ENCODE measurements at places on chromosomes 13 and 19. TPM values are rescaled to one million over a fixed set of nuclear protein-coding genes. Genes with fewer than 3 reads are reported as not detected.

DNA sequence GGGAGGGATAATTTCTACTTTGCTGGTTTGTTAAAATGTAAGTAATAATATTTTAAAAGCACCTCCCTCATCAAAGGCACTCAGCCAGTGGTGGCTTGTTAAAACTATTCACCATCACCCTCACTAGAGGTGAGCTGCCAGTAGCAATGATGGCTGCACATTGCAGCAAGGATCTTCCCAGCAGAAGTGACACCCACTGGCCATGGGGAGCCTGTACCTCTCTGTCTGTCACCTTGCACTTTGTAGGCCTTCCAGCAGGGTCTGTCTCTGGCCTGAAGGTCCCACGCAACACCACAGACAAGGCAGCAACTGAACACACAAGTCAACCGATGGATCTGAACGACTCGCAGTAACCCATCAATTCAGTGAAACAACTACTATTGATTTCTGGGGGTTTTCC is 47.3 kb upstream of the C13orf42 start:
- H3K4me3 ChIP-seq, result no peak overlapping the region
- H3K27ac ChIP-seq, result no peak overlapping the region
- H3K4me1 ChIP-seq, result no peaks in the 10 kb centered on the region
- no peaks in the 10 kb centered on the region for H3K36me3 ChIP-seq
- DNase-seq, result no peak
- no peaks in the 10 kb centered on the region for H3K27me3 ChIP-seq

DNA sequence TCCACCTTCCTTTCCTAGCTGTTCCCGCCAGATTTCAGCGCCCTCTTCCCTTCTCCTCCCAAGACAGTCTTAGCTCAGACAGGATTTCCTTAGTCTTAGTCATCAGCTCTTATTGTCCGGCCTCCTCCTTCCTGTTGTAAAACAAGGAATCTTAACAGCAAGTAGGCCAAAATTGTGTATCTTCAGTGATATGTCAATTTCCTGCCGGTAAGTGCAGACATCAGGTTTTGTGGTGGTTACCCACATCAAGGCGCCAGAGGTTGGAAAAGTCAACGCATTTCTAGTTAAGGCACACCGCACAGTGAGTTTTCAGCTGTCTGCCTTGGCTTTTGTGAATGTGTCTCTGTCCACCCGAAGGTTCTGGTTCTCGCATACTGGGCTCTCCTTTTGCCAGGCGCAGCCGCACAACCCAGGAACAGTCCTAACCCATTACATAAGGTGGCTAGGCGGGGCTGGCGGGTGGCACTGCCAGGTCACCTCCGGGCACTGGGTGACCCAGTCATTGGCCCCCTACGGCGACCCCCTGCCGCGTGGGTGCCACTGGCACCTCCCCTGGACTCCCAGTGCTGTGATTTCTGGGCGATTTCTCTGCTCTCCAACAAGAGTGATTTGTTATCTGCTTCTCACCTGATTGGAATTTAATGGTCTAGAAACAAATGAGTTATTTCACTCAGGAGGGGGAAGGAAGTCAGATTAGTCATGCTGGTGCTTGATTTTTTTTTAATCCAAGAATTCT is 12.9 kb downstream of the COL4A2 start:
- peaks cover 42% of the 10 kb centered on the region for H3K4me1 ChIP-seq
- DNase-seq, result no peak
- H3K36me3 ChIP-seq, result no peaks in the 10 kb centered on the region
- no peaks in the 10 kb centered on the region for H3K27me3 ChIP-seq
- H3K27ac ChIP-seq, result peak overlapping the region; percentile 74

DNA sequence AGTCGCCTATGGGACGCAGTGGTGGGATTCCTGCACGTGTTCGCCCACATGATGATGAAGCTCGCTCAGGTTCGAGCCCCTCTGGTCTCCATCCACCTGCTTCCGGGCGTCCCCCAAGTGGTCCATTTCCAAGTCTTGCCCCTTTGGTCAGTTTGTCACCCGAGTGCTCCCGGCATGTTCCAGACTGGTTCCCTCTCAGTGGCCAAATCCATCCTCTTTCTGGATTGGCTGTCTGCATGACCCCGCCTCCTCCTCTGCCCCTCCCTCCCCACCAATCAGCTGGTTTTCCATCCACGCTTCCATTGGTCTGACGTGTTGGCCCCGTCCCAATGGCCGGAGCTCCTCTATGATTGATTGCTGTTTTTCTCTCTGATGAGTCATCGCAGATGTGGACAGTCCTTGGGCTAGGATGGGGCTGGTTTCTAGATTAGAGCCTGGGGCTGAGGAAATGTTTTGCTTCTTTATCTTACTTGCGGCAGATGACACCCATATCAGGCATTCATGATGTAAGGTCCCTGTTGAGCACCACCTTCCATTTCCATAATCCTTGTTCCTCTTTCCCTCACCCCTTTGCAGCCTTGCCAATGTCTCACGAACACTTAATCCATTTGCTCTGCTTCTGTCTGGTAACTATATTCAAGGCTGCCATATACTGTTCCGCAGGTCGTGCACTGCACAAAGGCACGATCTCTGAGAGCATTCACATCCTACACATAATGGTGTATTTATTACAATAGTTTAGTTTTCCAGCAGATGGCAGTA is 73.8 kb downstream of the MAP4K1 start:
- H3K36me3 ChIP-seq, result no peaks in the 10 kb centered on the region
- H3K4me3 ChIP-seq, result no peak overlapping the region
- peaks cover 9% of the 10 kb centered on the region for H3K4me1 ChIP-seq
- peak overlapping the region; percentile 57 for H3K27ac ChIP-seq

DNA sequence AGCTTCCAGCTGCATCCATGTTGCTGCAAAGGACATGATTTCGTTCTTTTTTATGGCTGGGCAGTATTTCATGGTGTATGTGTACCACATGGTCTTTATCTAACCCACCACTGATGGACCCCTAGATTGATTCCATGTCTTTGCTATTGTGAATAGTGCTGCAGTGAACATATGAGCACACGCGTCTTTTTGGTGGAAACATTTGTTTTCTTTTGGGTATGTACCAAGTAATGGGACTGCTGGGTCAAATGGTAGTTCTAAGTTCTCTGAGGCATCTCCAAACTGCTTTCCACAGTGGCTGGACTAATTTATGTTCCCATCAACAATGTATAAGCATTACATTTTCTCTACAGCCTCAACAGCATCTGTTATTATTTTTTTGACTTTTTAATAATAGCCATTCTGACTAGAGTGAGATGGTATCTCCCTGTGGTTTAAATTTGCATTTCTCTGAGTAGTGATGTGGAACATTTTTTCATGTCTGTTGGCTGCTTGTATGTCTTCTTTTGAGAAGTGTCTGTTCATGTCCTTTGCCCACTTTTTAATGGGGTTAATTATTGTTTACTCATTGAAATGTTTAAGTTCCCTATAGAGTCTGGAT is 6.8 kb upstream of the UBE2L5 start:
- H3K4me3 ChIP-seq, result no peak overlapping the region
- H3K27ac ChIP-seq, result no peak overlapping the region
- no peaks in the 10 kb centered on the region for H3K36me3 ChIP-seq
- DNase-seq, result no peak
- no peaks in the 10 kb centered on the region for H3K27me3 ChIP-seq
- peaks cover under 1% of the 10 kb centered on the region for H3K4me1 ChIP-seq

GJA3 gene
- not detected for total RNA-seq

GRCh38 chr13:47178090-47178950 is 281.5 kb upstream of the HTR2A start:
- H3K4me3 ChIP-seq, result no peak overlapping the region
- H3K4me1 ChIP-seq, result no peaks in the 10 kb centered on the region

SMIM24 gene
- not detected for total RNA-seq

GRCh38 chr13:29771247-29771646 is 79.2 kb downstream of the UBL3 start:
- H3K4me3 ChIP-seq, result no peak overlapping the region
- H3K27ac ChIP-seq, result no peak overlapping the region
- H3K27me3 ChIP-seq, result no peaks in the 10 kb centered on the region
- DNase-seq, result no peak

GRCh38 chr13:73462241-73462640 is 403.4 kb downstream of the KLF5 start:
- H3K4me1 ChIP-seq, result peaks cover 16% of the 10 kb centered on the region
- no peak overlapping the region for H3K27ac ChIP-seq
- no peak overlapping the region for H3K4me3 ChIP-seq
- no peaks in the 10 kb centered on the region for H3K27me3 ChIP-seq
- no peak for DNase-seq
- H3K36me3 ChIP-seq, result no peaks in the 10 kb centered on the region

PTH2 gene
- not detected for total RNA-seq

NECTIN2 gene
- 13.6 TPM for total RNA-seq

GRCh38 chr19:10044390-10044789 is 31.1 kb downstream of the RDH8 start:
- DNase-seq, result no peak
- H3K4me3 ChIP-seq, result no peak overlapping the region
- H3K27me3 ChIP-seq, result no peaks in the 10 kb centered on the region
- H3K4me1 ChIP-seq, result no peaks in the 10 kb centered on the region
- H3K36me3 ChIP-seq, result no peaks in the 10 kb centered on the region

GRCh38 chr19:52507266-52507665 is 20.2 kb upstream of the ZNF808 start:
- H3K36me3 ChIP-seq, result no peaks in the 10 kb centered on the region
- no peaks in the 10 kb centered on the region for H3K4me1 ChIP-seq
- no peak for DNase-seq
- no peak overlapping the region for H3K4me3 ChIP-seq

GRCh38 chr13:109913936-109914510 is 127.6 kb upstream of the IRS2 start:
- no peak overlapping the region for H3K4me3 ChIP-seq
- no peaks in the 10 kb centered on the region for H3K36me3 ChIP-seq
- H3K27me3 ChIP-seq, result no peaks in the 10 kb centered on the region

- no peaks in the 10 kb centered on the region for H3K27me3 ChIP-seq
- no peak for DNase-seq
- peak overlapping the region; percentile 52 for H3K27ac ChIP-seq
- H3K36me3 ChIP-seq, result no peaks in the 10 kb centered on the region
- no peak overlapping the region for H3K4me3 ChIP-seq
- peaks cover 36% of the 10 kb centered on the region for H3K4me1 ChIP-seq
These were observed 5.8 kb downstream of the DYRK1B start for GRCh38 chr19:39828015-39828653.

DNA sequence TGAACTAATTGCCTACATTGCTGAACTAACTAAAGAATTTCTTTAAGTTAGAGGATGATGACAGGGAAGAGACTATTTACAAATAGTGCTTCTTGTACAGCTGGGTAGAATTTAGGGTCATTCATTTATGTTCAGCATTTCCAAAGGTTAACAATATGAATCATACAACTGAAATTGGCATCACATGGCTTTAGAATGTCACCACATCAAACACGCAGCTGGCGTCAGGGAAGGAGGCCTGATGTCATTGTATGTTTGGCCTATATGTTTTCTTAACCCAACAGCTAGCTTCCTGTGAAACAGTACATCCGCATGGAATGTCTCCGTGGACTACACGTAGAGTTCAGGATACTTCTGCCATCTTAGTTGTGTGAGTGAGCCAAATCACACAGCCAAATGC is 99.0 kb upstream of the TNFSF11 start:
- no peak for DNase-seq
- H3K36me3 ChIP-seq, result no peaks in the 10 kb centered on the region
- no peak overlapping the region for H3K27ac ChIP-seq

DNA sequence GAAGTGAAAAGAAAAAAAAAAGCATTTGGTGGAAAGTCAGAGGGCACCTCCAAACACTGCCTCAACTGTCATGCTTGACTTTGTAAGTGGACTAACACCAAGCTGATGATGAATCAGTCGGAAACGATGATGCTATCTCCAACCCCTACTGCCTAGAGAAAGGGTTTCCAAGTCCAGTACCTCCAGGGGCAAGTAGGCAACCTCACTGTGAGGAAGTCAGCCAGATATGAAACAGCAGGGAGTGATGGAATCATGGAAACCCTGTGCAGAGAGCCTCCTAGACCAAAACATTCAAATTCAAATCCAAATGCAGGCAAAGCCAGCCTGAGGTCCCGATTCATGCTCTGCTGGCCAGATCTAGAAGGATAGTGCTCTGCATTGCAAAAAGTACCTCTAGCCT is 100.9 kb upstream of the SERP2 start:
- H3K36me3 ChIP-seq, result no peaks in the 10 kb centered on the region
- peak overlapping the region; percentile 90 for H3K27ac ChIP-seq
- no peak for DNase-seq
- H3K4me1 ChIP-seq, result peaks cover 51% of the 10 kb centered on the region

DNA sequence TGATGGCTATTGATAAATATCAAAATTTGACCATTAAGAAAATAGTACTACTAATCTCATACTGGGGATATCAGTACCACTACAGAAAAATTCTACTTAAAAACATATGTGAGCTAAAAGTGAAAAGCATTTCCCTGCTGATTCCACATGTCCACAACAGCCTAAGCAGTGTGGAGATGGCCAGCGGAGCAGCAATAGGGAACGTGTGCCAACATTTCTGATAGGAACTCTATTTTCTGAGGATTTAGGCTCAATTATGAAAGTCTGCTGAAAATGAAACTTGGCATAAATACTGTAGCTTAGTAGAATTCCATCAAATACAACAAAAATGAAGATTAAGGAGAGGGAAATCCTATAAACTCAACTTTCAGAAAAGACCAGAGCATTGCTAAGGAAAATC is 311.6 kb downstream of the ENOX1 start:
- no peak overlapping the region for H3K27ac ChIP-seq
- H3K27me3 ChIP-seq, result no peaks in the 10 kb centered on the region
- no peaks in the 10 kb centered on the region for H3K4me1 ChIP-seq
- no peak overlapping the region for H3K4me3 ChIP-seq
- no peak for DNase-seq

DNA sequence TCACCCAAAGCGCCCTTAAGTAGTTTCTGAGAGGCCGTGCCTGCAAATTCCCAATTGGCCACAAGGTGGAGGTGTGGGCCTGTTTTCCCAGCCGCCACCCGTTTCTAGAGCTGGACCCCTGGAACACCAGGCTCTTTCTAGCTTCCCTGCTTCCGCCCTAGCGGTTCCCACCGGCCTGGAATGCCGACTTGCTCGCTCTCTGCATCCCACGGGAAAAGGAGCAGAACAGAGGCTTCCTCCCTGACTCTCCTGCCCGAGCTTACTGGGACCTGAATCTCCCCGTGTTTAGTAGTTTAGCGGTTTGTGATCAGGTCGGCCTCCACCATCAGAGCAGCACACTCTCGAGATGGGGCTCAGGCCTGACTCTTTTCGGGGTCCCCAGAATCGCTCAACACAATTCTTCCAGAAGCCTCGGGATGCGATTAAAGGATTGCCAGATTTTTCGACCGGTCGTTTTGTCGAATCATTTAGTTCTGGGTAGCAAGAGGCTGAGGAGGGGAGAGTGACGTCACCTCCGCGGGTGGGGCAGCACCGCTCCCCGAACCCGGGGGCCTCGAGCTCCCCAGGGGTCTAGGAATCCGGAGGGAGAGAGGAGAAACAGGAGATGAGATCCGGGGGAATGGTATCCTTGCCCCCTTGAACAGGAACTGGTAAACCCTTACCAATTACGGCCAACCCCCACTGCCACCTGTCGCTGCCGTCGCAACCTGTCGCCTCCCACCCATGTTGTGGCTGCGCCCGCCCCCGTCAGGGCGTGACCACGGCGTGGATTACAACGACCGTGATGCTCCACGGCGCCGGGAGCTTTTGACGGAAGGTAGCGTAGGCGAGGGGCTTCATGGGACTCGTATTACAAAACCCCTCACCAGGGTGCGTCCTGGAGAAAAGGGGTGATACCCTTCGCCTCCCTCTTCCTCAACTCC is 8.0 kb downstream of the NAPSA start:
- no peaks in the 10 kb centered on the region for H3K4me1 ChIP-seq
- no peaks in the 10 kb centered on the region for H3K27me3 ChIP-seq
- no peaks in the 10 kb centered on the region for H3K36me3 ChIP-seq
- DNase-seq, result peak; percentile 68
- peak overlapping the region; percentile 60 for H3K4me3 ChIP-seq

GRCh38 chr19:46497773-46498172 is 2.1 kb upstream of the PNMA8B start:
- no peak for DNase-seq
- peaks cover 7% of the 10 kb centered on the region for H3K27me3 ChIP-seq
- no peaks in the 10 kb centered on the region for H3K36me3 ChIP-seq
- no peak overlapping the region for H3K4me3 ChIP-seq

IRGC gene
- total RNA-seq, result not detected

MISP gene
- not detected for total RNA-seq
